NCI-H1436 treated with DMSO at 0.1 percent for 48 hours (cell line): ENCODE measurements at places on chromosomes 1 and 21.

GRCh38 chr1:160838888-160839287 lies 23.8 kb downstream of the CD244 start:
- no peak for DNase-seq

GRCh38 chr1:68111519-68112436 lies 61.4 kb upstream of the DIRAS3 start:
- DNase-seq: peak; percentile 18

DNA sequence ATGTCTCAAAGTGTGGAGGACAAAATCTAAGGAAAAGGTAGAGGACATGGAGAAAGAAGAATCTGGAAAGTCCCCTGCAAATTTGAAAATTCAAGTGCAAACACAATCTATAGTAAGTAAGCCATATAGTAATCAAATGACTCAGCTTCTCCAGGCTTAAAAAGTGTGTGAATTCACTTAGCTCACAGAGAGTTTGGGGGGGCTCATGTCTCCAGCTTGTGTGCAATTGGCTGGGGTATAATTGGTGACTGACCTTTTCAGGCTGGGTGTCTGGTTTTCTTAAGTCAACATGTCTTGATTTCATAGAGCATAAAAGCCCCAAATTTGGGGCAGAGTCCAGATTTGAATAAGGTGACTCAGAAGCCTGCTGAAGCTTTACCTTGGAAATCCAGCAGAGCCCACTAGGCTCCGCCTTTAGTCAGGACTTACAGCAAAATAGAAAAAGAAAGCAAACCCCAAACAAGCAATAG lies 8.6 kb downstream of the CLDN14 start:
- DNase-seq: no peak

DNA sequence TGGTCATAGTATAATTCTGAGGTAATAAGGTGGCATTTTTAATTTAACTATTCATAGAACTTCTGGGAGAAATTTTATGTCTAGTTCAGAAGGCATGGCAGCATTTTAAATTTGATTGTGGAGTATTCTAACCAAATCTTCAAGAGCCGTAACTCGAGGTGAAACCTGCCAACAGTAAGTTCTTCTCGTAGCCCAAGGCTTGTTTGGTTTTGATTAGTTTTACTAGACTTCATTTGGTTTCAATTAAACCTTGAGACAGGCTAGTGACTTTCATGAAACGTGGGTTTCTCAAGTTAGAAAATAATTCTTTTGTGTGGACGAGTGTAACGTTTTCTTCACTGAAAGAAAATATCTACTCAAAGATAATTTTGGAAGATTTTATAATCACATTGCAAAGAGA lies 395.5 kb downstream of the USP25 start:
- no peak for DNase-seq

GRCh38 chr1:107430540-107431228 lies 289.8 kb downstream of the NTNG1 start:
- no peak for DNase-seq

- DNase-seq: no peak
Measured at GRCh38 chr1:77447669-77448068, 165.8 kb downstream of the AK5 start.

DNA sequence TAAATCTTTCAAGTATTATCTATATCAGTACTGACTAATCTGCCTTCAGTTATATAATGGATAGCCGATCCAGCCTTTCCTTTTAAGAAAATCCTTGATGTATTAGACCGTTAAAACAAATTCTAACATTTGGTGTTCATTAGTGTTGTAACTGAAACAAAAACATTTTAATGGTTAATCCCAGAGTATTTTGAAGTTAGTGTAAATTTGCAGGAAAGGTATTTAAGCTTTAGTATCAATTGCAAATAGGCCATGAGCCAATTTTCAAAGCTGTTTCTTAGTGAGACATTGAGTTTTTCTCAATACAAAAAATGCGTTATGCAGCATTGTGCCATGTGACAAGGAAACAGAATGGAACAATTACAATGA lies 29.6 kb downstream of the DISP1 start:
- no peak for DNase-seq
